ENCODE measurements at places on chromosomes 5 and 9. TPM values are rescaled to one million over a fixed set of nuclear protein-coding genes. Genes with fewer than 3 reads are reported as not detected.

Gene JAKMIP2
- total RNA-seq = 4.1 TPM

GRCh38 chr9:87441251-87441650 lies 56.4 kb upstream of the DAPK1 start:
- H3K27ac ChIP-seq = no peak overlapping the region
- no peaks in the 10 kb centered on the region for H3K4me1 ChIP-seq
- no peaks in the 10 kb centered on the region for H3K36me3 ChIP-seq
- peaks cover 5% of the 10 kb centered on the region for H3K27me3 ChIP-seq
- H3K4me3 ChIP-seq = no peak overlapping the region

DNA sequence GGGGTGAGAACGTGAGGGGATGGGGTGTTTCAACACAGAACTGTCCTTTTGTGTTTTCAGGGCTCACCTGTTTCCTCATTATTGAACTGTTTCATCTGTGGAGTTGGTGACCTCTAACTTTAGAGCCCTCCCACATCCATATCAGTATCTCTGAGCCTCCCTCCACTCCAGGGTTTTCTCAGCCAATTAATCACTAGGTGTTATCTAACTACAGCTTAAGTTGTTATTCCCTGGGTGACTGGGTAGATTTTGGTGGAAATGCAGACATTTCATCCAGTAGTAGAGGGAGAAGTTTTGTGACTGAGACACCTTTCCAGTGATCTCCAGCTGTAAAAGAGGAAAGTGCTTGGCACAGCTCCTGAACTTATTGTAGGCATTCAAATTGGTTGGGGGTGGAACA lies 23.7 kb downstream of the PPP3R2 start:
- H3K4me3 ChIP-seq = no peak overlapping the region
- H3K27me3 ChIP-seq = no peaks in the 10 kb centered on the region
- H3K27ac ChIP-seq = peak overlapping the region; percentile 79
- DNase-seq = no peak
- H3K4me1 ChIP-seq = peaks cover 40% of the 10 kb centered on the region

GRCh38 chr5:72305194-72306142 lies 14.6 kb downstream of the MRPS27 start:
- no peaks in the 10 kb centered on the region for H3K27me3 ChIP-seq
- H3K4me3 ChIP-seq = no peak overlapping the region
- no peak for DNase-seq

GRCh38 chr5:55994495-55994997 lies at the start of gene IL6ST:
TSS of gene IL6ST (minus strand) at chr5:55994963. CDS start at chr5:55976278, 18,685 bp downstream.
- peak within 1 kb of the TSS; percentile 100 for H3K27ac ChIP-seq
- no peaks in the 10 kb centered on the region for H3K27me3 ChIP-seq
- H3K4me1 ChIP-seq = peaks cover 49% of the 10 kb centered on the region

DNA sequence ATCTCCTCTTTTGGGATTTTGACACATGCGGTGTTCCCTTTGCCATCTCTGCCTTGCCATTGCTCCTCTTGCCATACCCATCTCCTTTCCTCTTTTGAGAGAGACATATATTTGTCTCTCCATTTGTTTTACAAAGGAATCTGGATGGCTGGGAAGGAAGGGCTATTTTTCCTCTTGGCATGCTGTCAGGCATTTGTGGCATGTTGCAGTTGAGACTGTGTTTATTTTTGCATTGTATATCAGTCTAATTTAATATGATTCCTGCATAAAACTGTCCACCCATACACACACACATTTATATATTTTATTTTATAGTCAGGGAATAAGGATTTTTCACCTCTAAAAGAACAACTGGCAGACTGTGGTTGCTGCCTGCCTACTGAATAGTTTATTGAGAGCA lies 1105.8 kb upstream of the SEMA6A start:
- no peaks in the 10 kb centered on the region for H3K27me3 ChIP-seq
- H3K4me1 ChIP-seq = no peaks in the 10 kb centered on the region
- no peak overlapping the region for H3K27ac ChIP-seq
- no peak overlapping the region for H3K4me3 ChIP-seq

DNA sequence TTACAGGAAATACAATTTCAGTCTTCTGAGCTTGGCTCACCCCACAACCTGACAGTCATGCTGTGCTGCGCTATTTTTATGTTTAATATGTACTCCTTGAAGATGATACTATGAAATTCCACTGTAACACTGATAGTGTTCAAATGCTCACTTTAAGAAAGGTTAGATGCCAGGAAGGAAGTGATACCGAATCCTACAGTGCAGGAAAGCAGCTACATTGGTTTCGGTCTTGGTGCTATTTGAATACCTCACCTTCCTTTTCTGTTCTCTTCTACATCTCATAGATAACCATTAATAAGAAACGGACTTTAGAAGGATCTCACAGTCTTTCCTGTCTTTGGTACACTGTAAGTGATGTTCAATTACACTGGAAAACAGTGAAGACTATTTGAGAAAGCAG lies 117.6 kb downstream of the SEMA5A start:
- DNase-seq = no peak
- no peak overlapping the region for H3K27ac ChIP-seq
- no peaks in the 10 kb centered on the region for H3K36me3 ChIP-seq
- H3K4me3 ChIP-seq = no peak overlapping the region
- H3K4me1 ChIP-seq = no peaks in the 10 kb centered on the region

DNA sequence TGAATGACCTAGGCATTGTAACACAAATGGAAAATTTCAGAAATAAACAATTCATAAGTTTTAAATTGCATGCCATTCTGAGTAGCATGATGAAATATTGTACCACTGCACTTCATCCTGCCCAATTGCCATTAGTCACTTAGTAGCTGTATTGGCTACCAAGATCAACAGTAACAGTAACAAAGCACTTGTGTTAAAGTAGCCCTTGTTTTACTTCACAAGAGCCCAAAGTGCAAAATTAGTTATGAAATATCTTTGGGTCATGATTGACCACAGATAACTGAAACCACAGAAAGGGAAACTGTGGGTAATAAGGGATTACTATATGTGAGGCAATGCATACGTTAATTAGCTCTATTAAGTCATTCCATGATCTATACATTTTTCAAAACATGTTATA lies 33.3 kb upstream of the RORB start:
- DNase-seq = no peak
- H3K4me1 ChIP-seq = no peaks in the 10 kb centered on the region
- no peaks in the 10 kb centered on the region for H3K27me3 ChIP-seq
- no peaks in the 10 kb centered on the region for H3K36me3 ChIP-seq

Measured in T-helper 17 cell (primary cell).